Gastroesophageal sphincter (tissue), 4 donors: ENCODE measurements at places on chromosomes 2 and 18. TPM values are rescaled to one million over a fixed set of nuclear protein-coding genes. Genes with fewer than 3 reads are reported as not detected.

- ATAC-seq = no peak
These were observed 52.5 kb upstream of the TRIM43 start for GRCh38 chr2:95539290-95539689.

DNA sequence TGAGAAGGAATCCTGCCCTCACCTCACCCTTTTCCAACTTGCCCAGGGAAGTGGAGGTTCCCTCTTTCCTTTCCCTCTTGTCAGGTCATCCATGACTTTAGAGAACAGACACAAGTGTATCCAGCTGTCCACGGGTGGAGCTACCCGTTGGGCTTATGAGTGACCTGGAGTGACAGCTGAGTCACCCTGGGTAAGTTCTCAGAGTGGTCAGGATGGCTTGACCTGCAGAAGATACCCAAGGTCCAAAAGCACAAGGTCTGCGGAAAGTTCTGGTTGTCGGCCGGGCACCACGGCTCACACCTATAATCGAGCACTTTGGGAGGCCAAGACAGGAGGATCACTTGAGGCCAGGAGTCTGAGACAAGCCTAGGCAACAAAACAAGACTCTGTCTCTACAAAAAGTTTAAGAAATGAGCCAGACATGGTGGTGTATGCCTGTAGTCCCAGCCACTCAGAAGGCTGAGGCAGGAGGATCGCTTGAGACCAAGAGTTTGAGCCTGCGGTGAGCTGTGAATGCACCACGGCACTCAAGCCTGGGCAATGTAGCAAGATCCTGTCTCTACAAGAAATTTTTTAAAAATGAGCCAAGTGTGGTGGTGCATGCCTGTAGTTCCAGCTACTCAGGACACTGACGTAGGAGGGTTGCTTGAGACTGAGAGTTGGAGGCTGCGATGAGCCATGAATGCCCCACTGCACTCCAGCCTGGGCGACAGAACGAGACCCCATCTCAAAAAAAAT, 14.0 kb upstream of the CNDP1 start:
- no peak for ATAC-seq

DNA sequence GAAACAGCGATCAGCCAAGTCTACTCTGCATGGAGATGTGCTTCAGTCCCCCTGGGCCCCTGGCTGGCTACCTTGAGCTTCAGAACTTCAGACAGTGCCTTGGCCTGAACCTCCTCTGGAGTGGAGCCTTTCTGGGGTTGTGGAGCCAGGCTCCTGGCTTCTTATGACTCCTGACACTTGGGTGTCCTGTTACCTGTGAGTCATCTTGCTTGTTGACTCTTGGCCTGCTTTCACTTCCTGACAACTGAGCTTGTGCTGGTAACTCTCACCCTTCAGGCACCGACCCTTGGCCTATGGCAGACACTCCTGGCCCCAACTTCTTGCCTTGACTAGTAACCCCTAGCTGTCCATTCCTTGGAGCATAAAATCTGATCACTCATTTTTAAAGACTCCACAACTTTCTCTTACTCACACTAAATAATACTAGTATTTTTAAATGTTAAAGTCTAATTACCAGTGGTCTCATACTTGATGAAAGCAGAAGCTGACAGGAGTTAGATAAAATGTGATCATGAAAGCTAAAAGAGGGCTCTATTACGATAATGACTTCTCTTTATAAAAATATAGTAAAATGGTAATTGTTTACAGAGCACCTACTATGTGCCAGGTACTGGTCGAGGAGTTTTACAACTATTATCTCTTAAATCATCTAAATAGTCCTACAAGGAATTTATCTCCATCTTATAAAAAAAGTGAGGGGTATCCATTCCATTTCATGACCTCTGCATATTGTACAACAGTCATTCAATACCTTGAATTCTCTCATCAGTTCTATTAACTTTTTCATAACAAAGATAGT, 46.3 kb upstream of the VIT start:
- ATAC-seq = peak; percentile 31

DNA sequence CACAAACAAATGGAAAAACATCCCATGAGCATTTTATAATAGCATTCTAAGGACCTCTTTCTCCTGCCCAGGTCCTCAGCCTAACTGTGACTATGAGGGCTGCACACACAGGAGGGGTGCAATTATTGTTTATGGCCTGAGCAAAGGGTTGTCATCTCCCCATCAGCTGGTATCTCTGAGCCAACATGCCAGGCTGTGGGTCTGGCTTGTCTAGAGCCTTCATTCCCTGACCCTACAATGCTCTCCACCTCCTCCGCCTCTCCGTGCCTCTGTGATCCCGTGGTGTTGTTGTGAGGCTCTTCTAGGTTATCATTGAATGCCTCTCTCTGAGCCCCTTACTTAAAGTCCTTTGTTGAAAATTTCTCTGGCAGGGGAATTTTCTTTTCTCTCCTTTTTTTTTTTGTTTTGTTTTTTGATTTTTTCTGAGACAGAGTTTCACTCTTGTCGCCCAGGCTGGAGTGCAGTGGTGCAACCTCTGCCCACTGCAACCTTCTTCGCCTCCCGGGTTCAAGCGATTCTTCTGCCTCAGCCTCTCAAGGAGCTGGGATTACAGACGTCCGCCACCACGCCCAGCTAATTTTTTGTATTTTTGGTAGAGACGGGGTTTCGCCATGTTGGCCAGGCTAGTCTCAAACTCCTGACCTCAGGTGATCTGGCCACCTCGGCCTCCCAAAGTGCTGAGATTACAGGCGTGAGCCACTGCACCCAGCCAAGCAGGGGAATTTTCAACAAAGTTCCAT, 126.4 kb downstream of the SMAD7 start:
- ATAC-seq = no peak

DNA sequence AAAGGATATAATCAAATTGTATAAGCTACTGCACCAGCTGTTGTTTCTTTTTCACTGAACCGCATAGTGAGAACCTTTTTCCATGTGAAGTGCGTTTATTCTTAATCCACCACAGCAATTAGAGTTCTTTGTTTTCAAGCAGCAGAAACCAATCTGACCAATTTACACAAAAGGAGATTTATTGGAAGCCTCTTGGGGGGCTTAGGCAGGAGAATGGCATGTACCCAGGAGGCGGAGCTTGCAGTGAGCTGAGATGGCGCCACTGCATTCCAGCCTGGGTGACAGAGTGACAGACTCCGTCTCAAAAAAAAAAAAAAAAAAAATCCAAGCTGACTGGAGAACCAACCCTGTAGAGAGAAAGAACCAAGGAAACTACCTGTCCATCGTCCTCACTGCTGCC, 10.0 kb downstream of the ADNP2 start:
- no peak for ATAC-seq

- no peak for ATAC-seq
These were observed 12.4 kb downstream of the DYM start for GRCh38 chr18:49447810-49448745.

NXPH2 gene
- not detected for total RNA-seq

AMER3 gene
- total RNA-seq = not detected

ADD2 gene
- 2.8 TPM for total RNA-seq

WDR75 gene
- 25.4 TPM for total RNA-seq

CNGA3 gene
- 10.6 TPM for total RNA-seq
